ENCODE measurements at places on chromosomes 3 and 15.

DNA sequence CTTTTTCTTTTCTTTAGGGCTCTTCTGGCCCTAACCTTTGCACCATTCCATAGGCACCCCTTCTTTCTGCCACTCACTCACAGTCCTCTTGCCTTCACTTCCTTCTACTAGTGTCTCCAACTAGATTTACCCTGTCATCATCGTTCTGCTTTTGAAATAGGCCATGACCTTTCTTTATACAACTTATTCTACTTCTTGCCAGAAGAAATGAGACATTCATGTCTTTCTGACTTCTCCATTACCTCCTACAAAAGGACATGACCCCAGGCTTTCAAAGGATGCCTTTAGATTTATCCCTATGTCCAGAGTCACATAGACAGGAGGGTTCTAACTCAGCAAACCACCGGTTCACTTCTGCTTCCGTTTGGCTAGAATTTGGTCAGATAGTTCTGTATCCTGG is 336.4 kb upstream of the LRRFIP2 start:
- no peak for DNase-seq

DNA sequence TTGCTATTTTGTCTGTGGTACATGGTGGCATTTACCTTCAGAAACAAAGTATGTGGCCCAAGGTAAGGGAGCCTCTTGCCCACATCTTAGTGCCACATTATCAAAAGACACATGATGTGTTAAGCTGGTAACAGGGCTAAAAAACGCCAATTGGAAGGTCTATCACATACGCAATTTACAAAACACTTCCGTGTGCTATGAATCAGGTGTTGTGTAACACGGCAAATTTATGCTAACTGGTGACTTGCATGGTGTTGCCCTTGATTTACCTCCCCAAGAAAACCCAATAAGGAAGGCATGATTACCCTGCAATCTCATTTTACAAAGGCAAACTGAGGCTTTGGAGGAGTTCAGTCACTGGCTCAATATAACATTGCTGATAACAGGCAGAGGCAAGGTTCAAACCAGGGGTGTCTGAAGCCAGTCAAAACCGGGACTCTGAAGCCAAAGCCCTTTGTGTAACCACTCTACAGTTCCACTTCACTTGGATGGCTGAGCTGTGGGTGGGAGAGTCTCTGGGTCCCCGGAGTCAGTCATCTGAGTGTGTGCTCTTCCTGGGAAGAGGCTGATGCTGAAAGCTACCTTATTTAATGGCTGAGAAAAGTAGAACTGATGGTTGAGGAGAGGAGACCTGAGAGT is 103.9 kb upstream of the BCL6 start:
- DNase-seq = no peak

DNA sequence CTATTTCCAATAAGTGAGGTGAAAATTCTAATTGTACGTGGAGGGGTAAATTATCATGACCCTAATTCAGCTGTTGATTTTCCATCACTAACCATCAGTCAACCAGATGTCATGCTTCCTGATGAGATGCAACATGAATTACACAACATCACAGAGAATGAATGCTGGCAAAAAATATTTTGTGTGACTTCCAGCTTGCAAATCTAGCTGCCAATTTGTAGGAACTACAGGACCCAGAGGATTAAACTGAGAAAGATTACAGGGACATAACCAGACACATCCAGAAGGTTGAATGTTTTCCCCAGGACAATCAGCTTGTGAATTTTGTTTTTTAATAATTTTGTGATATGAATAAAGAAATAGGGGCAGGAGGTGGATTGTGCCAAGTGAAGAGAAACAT is 349.0 kb upstream of the ATP10A start:
- DNase-seq = no peak

DNA sequence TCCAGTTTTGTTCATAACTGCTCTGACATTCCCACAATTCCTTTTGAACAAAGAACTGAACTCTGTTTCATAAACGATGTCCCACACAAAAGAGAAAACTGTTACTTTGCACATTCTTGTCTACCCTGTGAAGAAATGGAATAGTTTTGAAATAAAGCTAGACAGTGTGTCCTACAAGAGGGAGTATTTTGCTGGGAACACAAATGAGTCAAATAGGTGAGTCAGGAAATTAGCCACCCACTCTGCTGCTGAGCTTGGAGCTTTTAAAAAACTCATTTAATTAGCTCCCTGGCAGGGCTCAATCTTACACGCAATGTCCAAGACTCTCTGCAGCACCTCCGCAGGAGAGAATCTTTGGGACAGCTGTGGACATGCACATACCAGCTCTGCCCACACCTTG is 193.4 kb downstream of the SLC9A9 start:
- no peak for DNase-seq

DNA sequence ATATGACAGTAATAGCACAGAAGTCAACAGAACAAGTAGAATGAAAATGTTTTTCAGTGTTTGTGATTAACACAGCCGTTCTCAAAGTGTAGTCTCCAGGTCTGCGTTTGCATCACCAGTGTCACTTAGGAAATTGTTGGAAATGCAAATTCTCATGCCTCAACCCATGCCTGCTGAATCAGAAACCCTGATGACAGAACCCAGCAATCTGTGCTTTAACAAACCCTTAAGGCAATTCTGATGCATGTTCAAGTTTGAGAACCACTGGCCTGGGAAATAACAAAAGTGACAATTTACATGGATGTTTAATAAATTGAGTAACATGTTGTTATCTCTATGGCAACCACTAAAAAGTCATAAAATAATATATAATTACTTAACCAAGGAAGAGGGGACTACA is 103.1 kb upstream of the ATP11B start:
- DNase-seq = no peak

DNA sequence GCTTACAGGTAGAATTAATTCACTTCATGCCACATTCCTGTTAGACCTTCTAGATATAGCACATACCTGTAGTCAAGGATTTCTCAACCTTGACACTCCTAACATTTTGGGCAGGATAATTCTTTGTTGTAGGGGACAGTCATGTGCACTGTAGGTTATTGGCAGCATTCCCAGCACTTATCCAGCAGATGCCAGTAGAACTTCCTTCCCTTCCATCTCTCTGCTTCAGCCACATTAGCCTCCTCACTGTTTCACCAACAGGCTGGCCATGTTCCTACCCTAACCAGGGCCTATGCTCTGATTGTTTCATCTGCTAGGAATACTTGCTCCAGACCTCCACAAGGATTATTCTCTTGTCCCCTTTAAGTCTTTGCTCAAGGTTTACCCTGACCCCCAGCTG is 68.0 kb upstream of the STAC start:
- DNase-seq = no peak

DNA sequence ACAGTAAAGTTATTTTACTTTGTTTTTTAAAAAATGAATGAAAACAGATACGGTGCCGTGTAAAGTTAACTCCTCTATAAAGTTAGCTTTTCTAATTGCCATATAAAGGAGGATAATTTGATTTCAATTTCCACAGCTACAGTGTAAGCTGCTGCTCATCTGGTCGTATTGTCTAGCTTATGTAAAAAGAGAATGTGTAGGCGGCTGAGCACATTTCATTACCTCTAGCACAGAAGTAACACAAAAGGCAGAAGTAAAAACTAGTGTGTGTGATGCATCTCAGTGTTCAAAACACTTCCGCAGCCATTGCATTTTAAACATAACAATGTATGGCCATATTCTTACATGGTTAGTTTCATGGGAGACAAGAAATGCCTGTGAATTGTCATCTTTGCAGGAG is 105.0 kb upstream of the P2RY1 start:
- no peak for DNase-seq

DNA sequence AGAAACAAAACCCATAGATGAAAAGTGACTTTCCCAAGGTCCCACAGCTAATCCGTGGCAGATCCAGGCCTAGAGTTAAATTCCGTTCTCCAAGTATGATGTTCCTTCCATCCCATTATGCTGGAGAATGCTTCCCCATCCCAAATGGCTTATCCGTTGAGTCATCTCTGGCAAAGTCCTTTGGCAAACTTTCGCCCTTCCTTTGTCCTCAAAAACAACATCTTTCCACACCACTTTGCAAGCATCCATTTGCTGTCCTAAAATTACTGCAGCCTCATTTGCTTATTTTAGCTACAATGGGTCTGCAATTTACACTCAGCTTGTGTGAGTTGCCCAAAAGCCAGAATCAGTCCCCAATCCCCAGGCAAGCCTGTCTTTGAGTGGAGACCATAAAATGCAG is 304.0 kb upstream of the TLE3 start:
- no peak for DNase-seq

GRCh38 chr3:48372862-48373435 is 930 bp downstream of the FBXW12 start:
- DNase-seq = no peak

DNA sequence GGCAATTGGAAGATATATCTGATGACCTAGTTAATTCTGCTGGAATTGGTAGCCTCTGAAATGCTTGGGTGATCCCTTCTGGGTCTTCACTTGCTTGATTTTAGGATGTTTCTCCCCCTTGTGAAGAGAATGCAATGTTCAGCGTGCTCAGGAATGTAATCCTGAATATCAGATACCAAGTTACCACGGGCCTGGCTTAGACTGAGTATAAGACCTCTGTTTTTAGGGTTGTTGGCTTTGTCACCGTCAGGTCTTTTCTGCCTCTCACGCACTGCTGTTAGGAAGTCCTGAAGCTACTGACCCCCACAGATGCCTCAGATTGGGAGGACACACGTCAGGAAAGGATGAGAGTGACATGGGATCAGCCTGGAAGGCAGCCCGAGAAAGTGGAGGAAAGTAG is 198.5 kb downstream of the CDIN1 start:
- DNase-seq = no peak

- DNase-seq = no peak
Measured at GRCh38 chr3:187359798-187360486, 8.2 kb upstream of the RTP4 start.

DNA sequence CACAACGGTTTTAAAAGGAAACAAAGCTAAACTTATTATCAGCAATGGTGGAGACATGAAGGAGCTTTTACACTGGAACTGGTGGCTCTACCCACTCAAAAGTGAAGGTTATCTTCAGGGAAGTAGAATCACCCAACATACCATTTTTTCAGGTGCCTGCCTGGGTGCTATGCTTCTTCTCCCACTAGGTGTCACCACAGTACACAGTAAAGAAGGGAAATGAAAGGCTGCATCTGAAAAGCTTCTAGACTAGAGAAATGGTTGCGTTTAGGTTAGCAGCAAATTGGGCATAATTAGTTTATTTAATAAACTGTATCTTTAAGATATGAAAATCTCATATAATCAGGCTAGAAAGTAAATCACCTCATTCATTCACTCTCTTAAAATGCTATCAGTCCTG is 47.0 kb upstream of the SELENOK start:
- no peak for DNase-seq

DNA sequence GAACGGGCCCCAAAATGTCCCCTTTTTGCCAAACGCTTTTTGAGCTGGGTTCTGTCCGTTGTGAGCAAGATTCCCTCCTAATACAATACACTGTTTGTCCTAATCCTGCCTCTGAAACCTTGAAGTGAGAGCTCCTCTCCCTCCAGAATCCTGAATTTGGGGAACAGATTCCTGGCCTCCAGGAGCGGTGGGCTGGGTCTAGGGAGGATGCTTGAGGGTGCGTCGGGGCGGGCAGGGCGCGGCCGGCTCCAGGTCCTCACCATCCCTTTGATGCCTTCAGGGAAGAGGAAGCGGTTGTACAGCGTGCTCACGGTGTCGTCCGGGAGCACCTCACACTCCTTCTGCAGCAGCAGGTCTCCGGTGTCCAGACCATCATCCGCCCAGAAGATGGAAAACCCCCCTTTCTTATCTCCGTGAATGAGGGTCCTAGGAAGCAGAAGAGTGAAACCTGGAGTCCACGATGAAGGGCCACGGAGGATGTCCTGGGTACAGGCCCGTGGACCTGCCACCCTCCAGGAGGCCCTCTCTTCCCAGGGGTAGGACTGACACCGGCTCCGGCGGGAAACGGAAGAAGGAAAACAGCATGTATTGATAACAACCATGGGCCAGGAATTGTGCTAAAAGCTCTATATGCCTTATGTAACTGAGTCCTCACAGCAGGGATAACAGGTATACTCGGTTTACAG is 23.2 kb downstream of the ALDH1L1 start:
- DNase-seq = no peak

GRCh38 chr15:59216911-59217310 is 10.3 kb downstream of the LDHAL6B start:
- no peak for DNase-seq

DNA sequence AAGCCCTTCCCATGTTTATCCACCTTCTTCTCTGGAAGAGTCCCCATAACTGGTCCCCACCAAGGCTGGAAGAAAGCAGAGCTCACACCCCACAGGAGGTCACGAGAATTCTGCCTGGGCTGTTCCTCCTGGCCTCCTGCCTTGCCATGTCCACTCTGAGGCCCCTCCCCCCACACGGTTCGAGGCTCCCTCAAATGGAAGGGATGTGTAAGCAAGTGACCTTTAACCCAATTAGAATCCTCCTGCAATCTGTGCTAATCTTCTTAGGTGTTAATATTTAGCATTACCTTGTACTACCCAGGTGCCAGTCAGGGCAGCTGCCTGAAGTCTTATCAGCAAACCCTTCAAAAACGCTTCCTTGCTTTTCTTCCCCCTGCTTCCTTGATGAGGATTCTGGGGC is 32.4 kb upstream of the DYNC1LI1 start:
- DNase-seq = no peak

DNA sequence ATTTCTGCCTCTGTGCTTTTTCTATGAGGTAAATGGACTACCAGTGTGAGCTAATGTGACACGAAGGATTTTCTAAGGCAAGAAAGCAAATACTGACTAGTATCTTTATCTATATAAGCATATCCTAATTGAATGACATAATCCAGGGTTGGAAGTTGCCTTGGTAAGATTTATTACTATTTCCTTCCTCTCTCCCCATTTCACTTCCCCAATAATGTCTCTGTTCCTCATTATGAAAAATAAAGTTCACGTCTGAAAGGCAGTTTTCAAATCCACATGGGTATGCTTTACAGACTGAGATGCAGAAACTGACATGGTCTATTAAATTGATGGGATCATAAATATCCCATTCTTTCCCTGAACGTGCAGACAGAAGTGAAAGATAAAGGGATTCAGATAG is 86.0 kb downstream of the DTWD1 start:
- no peak for DNase-seq

- no peak for DNase-seq
Measured at GRCh38 chr15:74302821-74303359, 64.6 kb downstream of the CYP11A1 start.

DNA sequence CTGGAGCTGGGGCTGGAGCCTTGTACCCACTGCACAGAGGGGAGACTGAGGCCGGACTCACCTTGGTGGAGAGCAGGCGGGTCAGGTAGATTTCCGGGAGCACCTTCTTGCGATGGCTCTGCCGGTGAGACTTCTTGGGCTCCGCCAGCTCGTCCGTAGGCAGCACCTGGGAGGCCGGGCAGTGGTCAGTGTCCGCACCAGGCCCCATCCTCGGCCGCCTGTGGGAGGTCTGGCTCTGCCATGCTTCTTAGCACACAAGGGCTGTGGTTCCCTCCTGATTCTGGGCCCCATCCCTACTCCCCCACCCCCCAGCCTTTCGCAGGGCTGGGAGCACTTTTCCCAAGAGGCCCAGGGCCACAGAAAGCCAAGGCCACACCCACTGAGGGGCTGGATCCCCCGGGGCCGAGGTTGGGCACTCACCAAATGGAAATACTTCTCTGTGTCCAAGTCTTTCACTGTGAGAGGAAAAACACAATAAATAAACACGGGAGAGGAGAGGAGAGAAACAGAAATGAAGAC is 17.4 kb downstream of the H1-8 start:
- DNase-seq = no peak

All from stimulated activated CD8-positive, alpha-beta memory T cell treated with anti-CD3 and anti-CD28 coated beads, Interleukin-4, amount 100 ng/mL, for 1 hour (primary cell).